Renal pelvis (tissue), 12 donors: ENCODE measurements at places on chromosomes 2 and 18. TPM values are rescaled to one million over a fixed set of nuclear protein-coding genes. Genes with fewer than 3 reads are reported as not detected.

The MTERF4 gene
- 79.8 TPM for polyA plus RNA-seq

DNA sequence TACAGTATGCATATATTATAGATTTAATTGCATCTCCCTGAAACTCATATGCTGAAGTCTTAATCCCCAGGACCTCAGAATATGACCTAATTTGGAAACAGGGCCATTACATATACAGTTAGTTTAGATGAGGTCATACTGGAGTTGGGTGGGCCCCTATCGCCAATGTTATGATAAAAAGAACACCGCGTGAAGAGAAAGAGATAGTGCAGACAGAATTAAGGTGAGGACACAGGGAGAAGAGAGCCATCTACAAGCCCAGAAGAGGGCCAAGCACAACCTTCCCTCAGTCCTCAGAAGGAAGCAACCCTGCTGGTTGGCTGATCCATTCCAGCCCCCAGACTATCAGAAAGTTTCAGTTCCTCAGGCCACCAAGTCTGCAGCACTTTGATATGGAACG is 311.9 kb upstream of the RAB6C start:
- no peak for DNase-seq

GRCh38 chr2:39024833-39025232 is 96.0 kb downstream of the SOS1 start:
- no peak for DNase-seq

GRCh38 chr2:127429291-127429690 is 11.1 kb downstream of the PROC start:
- no peak for DNase-seq

GRCh38 chr2:14641116-14641515 is 8.6 kb downstream of the LRATD1 start:
- no peak for DNase-seq
